ENCODE measurements at places on chromosomes 16 and 17. TPM values are rescaled to one million over a fixed set of nuclear protein-coding genes. Genes with fewer than 3 reads are reported as not detected.

Gene SNRNP25
- total RNA-seq: 37.6 TPM

Gene SIRT7
- 12.5 TPM for total RNA-seq

Gene C16orf95
- 4.6 TPM for total RNA-seq

Gene SHBG
- 0.23 TPM for total RNA-seq

Measured in smooth muscle cell of the coronary artery (primary cell).